ENCODE measurements at places on chromosomes 12 and 14.

DNA sequence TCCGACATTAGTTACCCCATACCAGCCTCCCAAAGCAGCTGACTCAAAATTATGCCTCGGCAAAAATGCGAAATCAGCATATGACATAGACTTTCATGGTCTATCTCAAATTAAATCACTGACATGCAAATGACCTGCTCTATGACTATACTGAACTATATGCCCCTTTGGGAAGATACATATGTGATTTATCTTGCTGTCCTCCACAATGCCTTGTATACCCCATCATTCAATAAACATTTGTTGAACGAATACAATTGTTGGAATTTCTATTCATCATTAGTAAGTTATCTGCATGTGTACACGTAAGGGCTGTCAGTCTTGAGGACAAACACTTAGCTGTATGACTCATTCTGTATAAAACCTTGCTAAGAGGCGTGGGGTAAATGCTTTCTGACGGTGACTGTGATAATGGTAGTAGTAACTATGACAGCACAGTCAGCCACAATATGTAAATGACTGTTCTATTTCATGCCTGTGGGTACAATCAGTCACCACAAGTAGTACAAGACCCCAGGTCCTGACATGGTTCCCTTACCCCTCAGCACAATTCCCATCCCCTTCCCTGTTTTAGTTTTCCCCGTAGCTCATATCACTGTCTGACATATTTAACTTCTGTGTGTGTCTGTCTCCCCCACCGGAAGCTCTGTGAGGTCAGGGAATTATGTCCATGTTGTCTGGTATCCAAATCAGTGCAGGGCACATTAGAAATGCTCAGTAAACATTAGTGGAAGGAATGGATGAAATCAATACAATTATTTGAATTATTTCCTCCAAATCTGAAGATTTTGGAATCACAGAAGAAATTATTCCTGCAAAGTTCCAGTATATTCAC lies 42.8 kb downstream of the STXBP6 start:
- DNase-seq = no peak

DNA sequence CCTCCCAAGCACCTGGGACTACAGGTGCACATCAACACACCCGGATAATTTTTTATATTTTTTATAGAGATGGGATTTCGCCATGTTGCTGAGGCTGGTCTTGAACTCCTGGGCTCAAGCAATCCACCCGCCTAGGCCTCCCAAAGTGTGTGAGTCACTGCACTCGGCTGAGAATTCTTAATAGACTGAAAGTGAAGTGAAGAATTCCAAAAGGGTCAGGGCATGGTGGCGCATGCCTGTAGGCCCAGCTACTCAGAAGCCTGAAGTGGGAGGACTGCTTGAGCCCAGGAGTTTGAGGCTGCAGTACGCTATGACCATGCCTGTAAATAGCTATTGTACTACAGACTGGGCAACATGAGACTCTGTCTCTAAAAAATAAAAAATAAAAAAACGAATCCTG lies 43.7 kb downstream of the TCHP start:
- no peak for DNase-seq

GRCh38 chr12:57551637-57552305 lies 1.9 kb downstream of the KIF5A start:
- no peak for DNase-seq

DNA sequence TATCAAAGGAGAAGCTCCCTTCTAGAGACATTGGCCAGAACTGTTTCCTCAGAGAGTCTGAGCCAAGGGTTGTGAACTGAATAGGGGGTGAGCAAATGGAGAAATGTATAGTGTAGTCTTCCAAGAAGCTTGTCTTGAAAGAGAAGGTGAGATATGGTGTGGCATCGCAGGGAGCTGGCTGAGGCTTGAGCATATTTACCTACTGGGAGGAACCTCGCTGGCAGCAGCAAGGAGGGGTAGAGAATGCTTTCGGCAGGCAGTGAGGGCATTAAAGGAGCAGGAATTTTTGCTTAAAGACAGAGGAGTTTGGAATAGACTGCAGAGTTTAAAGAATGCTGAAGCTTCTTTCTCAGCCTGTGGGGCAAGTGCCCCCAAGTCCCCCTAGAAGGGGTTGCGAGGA lies 59.3 kb upstream of the PRMT8 start:
- no peak for DNase-seq

GRCh38 chr14:22065347-22065746 lies 391.7 kb upstream of the OR4E1 start:
- no peak for DNase-seq

- no peak for DNase-seq
Observed at GRCh38 chr12:56930241-56930640, 4.0 kb downstream of the SDR9C7 start.

DNA sequence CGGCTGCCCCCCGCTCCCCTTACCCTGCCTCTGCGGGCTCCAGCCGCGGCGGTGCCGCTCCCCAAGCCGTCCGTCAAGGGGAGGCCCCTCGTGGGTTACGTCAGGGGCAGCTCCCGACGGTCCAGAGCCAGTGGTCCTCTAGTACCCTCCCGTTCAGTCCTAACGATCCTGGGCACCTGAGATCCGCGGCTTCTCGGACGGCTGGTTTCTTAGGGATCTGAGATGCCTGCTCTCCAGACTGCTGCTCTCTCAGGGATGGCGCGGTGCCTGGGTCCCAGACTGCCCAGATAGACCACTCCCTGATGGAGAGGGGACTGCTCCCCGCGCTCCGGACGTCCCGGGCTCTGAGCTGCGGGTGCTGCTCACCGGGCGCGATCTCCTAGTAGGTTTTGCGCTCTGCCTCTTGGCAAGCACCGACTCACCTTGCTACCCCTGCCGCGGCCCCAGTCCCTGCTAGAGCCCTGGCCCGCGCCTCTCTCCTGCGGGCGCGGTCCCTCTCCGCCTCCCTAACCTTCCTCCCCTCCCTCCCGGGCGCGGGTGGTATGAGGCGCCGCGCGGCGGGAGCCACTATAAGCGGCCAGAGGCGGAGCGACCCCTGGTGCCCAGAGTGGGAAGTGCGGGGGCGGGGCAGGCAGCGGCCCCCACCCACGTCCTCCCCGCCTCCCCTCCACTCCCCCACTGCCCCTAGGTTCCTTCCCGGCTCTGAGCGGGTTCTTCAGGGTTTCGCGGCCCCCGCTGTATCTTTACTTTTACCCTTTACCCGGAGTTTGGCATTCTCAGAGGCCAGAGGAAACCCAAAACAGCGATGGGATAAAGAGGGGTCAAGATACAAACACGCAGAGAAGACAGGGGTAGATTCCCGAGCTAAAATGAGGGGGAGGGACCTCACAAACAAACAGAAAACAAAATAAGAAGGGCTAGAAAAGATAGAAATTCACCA lies at the start of gene C1QL4:
TSS of gene C1QL4 (minus strand) at position 544 of the 940 bp plus-strand sequence. CDS start 711 bp downstream, outside the sequence.
- DNase-seq = peak; percentile 81

GRCh38 chr12:33223956-33224355 lies 215.7 kb downstream of the SYT10 start:
- DNase-seq = no peak

DNA sequence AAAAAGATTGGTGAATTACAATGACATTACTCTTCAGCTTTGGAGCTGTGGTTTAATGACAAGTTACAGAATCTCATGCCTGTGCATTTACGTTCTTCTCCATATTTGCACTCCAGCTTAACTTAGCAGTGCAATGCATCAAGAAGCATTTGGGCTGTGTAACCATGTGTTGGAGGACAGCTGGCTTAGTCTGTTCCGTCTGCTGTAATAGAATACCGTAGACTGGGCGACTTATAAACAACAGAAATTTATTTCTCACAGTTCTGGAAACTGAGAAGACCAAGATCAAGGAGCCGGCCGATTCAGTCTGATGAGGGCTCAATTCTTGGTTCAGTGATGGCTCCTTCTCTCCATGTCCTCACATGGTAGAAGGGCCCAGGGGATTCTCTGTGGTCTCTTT lies 943.5 kb downstream of the BCL11B start:
- no peak for DNase-seq

- DNase-seq = no peak
Observed at GRCh38 chr12:56061982-56062381, 18.0 kb upstream of the ERBB3 start.

GRCh38 chr12:42017051-42017450 lies 127.6 kb downstream of the GXYLT1 start:
- no peak for DNase-seq

DNA sequence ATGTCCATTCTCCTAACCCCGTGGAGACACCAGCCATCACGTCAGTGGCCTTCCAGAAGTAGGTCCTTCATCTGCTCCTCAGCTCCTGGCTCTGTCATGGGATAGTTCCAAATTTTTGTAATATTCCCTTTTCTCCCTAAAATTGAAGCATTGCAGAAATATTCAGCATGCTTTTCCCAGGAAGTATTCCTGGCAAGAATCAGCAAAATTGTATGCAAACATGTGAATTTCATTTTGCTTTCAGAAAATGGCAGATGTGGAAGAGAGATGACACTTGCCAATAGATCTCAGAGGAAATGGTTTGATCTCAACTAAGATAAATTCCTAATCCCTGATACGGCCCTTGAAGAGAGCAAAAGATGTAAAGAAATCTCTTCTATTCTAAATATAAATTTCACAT lies 298.9 kb downstream of the ITPR2 start:
- DNase-seq = no peak

Measured in stimulated activated naive CD4-positive, alpha-beta T cell treated with Interleukin-2 at 50 U/mL for 16 hours (primary cell).